ENCODE measurements at places on chromosomes 2 and 18.

- DNase-seq = no peak
Observed at GRCh38 chr18:12768625-12769024, 65.8 kb downstream of the PSMG2 start.

DNA sequence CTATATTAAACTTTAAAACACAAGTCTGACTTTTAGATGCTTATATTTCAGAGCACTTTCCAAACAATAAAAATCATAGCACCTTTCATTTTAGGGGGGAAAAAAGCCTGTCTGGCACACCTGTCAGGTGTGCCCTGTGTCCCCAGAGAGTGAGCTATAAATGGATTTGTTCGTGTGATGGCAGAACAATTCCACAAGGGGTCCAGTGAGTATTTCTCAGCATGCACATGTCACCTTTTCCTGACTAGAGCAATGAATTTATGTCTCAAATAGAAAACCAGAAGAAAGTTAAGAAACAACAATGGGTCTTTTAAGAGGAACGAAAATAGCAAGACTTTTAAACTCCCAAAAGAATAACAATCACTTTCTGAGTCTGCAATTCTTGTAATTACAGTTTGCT, 55.9 kb downstream of the ACVR1C start:
- DNase-seq = no peak

DNA sequence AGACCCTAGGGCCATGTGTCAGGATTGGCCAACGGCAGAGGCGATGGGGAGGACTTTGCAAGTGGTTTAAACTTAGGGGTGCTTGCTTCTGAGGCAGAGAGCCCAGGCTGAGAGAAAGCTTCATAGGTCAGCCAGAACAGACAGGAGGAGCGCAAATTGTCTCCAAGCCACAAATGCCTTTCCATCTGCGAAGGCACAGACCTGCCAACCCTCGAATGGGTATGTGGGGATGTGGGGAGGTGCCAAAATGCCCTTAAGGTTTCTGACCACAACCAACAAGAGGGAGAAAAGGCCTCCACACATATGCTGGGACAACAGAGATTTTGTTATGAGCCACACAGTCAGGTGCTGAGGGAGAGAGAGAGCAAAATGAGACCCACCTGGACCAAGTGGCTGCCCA, 283.6 kb downstream of the CYP26B1 start:
- no peak for DNase-seq

DNA sequence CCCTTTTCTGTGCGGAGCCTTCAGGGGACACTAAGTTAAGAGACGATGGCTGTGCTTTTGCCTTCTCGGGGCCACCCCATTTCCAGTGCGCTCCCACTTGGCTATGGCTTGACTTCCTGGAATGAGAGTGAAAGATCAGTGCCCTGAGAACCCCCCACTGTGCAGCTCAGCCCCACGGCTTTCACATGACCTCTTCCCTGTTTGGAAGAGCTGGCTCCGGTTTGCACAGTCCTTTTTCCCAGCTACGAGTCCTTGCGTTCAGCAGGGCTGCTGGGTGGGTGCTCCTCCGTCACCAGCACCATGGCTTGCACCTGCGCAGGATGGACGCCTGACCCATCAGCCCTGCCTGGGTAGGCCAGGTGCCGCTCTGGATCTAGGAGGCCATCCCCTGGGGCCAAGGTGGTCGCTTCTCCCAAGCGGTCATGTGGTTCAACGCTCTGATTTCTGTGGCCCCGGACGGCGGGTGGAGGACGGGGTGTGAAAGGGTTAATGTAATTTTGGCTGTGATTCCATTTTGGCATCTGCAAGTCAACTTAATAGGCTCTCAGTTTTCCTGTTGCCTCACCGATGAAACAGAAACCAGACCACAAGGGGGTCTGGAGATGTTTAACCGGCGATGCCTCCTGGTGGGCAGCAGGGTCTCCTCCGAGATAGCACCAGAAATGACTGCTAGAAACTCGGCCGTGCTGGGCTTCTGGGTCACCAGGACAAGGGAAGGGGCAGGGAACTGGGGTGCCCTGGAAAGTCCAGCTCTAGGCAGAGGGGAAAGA, 113.1 kb upstream of the HAAO start:
- no peak for DNase-seq

- no peak for DNase-seq
Observed at GRCh38 chr2:9330612-9331270, 92.6 kb downstream of the ITGB1BP1 start.

GRCh38 chr2:236861944-236862343, 223.7 kb upstream of the COPS8 start:
- DNase-seq = no peak

GRCh38 chr2:149056541-149057255, 18.2 kb downstream of the LYPD6B start:
- DNase-seq = no peak

- no peak for DNase-seq
Observed at GRCh38 chr2:160220545-160221009, 20.5 kb upstream of the ITGB6 start.

DNA sequence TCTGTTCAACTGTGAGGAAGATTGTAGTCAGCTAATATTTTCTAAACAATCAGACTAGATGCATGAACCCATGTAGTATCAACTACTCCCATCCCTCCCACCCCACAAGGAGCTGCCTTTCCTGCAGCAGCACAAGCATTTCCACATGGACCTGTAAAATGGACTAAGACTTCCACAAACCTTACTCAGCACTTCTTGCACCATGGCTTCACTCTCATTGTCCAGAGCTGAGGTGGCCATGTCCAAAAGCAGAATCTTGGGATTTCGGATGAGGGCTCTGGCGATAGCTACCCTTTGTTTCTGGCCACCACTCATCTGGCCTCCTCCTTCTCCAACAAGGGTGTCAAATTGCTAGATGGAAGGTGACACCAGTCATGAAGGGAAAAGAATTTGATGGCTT, 61.3 kb downstream of the ABCB11 start:
- DNase-seq = no peak

- DNase-seq = no peak
Observed at GRCh38 chr2:102166189-102166845, 20.5 kb upstream of the IL1RL2 start.

DNA sequence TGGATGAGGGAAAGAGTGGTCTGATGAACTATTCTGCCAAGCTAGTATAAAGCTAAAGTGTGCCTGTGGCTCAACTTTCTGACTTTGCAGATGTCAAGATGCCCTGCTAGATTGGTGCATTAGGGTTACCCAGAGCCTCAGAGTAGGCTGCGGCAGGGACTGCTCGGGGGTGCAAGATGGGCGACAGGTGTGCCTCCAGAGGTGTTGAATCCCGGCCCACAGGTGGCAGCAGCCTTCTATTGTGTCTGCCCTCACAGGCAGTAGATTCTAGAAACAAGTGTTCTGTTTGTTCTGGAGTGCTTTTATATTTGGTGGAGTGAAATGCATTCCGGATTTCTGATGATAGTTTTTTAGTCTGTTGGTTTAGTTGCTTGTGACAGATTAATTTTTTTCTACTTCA, 131.6 kb upstream of the IL1R2 start:
- DNase-seq = no peak

DNA sequence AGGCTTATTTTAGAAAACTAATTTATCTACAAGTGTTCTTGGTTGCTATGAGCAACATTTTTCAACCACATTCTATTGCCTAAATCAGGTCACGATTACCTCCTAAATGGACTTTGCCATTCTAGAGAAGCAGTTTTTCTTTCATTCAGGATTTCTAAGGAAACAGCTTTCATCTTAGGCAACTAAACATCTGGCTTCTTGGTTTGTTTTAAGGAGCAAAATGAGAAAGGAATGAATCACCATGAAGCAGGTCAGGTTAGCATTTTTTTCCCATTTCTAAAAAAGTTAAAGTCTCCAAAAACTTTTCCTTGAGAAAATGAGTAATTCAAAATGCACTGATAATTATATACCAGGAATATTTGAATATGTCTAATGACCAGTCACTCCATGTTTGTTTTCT, 114.8 kb downstream of the GAREM1 start:
- DNase-seq = no peak

DNA sequence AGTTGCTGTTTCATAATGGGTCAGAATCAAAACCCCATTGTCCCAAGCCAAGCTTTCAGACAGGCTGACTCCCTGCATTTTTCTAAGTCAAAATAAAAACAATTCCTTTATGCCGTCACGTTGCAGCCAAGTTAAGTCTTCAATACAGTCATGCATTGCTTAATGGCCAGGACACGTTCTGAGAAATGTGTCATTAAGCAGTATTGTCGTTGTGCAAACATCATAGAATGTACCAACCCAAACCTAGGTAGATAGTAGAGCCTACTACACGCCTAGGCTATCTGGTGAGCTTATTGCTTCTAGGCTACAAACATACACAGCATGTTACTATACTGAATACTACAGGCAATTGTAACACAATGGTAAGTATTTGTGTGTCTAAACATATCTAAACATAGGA, 160.4 kb upstream of the FOSL2 start:
- DNase-seq = no peak

GRCh38 chr2:24009680-24010476, at the start of gene MFSD2B:
Gene MFSD2B (plus strand): TSS chr2:24010085. CDS start chr2:24010097, 12 bp downstream.
- DNase-seq = no peak

GRCh38 chr18:13446024-13446423, 227.5 kb downstream of the LDLRAD4 start:
- DNase-seq = no peak

DNA sequence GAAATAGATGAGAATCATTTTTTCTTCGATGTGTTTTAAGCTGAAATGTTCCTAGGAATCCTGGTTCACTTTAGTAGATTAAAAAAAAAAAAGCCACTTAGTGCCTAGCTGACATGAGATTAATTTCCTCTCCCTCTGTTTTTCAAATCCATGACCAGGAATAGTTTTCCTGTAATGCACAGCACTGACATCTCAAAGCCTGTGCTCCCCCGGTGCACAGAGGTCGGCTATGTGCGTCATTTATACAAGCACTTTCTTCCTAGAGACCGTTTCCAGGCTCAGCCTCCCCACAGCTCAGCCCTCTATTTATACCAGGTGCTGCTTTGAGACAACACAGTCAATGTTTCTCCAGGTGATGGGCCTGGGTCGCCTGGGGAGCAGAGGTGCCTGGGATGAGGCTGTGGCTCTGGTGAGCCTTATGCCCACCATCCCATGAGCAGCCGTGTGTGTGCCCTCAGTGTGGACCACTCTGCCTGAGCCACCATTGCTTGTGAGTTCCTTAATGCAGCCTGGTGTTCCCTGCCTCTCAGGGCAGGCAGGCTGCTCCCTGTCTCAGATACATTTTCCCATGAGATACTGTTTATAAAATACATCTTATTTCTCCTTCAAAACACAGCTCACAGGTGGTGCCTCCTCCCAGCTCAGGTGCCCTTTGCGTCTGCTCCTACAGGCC, 515.7 kb upstream of the HS6ST1 start:
- no peak for DNase-seq

DNA sequence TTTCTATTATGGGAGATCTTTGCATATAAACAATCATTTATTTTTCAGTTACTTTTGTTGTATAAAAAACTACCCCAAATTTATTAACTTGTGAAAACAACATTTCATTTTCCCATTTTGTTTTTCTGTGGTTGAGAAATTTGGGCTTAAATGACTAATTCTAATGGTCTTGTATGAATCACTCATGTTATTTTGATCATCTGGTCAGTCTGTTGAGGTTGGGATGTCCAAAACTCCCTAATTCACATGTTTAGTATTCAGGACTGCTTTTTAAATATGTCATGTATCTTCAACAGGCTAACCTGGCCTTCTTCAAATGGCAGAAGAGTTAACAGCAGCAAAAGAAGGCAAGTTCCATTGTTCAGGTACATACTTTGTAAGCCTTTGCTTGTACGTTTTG, 788.1 kb downstream of the TRIB2 start:
- no peak for DNase-seq

DNA sequence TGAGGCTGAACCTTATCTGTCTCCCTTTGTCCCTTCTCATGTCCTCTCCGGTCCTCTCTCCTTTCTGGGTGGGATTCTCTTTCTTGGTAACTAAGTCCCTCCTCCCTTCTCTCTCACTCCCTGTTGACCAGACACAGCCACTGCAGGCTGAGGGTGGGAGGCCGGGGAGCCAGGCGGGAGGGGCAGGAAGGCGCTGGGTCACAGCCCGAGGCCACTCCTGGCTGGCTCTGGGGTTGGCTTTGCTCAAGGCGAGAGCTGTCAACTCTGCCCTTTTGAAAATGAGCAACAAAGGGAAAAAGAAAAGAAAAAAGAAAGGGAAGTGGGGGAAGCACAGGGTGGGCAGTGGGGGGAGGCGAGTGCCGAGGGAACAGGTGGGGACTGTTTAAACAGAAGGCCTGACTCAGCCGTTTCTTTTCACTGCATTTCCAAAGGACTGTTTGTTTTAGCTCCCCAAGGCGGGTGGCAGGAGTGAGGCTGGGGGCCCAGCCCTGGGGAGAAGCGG, 70.5 kb upstream of the IGFBP5 start:
- DNase-seq = no peak

DNA sequence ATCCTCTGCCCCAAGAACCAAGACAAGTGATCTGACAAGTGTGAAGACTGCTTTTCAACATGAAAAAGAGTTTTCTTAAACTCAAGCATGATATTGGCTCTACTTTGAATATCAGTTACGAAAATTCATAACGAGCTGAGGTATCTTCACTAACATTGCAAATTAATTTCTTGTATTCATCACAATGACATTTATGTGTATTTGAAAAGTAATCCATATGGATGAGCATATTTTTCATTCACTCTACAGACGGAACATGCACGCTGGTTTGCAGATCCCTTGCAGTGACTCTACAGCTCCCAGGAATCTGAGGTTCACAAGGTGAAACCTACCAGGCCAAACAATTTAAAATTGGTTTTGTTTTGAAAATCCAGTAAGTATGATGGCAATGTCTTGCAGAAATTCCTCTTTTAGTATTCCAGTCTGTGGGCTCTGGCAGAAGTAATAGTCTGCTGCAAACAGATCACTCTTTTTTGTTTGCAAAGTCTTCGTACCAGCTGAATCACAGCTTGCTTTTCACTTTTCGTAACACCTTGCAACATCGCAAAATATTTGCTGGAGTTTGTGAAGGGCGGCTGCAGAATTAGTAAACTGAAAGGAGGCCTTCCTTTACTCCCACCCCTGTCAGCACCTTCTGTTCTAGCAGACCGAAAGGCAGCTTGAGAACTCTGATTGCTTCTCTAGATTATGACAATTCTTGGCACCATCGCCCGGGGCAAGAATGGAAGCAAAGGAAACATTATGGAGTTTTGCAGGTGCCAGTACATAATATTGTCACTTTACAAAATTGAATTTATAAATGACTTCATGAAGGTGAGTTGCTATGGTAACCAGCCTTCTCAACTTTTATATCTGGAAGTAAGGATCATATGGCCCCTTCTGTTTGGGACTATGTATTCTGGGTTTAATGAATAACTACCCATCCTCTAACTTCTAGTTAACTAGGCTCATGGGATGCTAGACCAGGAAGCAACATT, 168.7 kb downstream of the TMEM247 start:
- no peak for DNase-seq

GRCh38 chr2:66577321-66578053, 142.6 kb downstream of the MEIS1 start:
- DNase-seq = no peak

- DNase-seq = no peak
Observed at GRCh38 chr2:149744865-149745264, 157.3 kb upstream of the MMADHC start.

GRCh38 chr2:126736133-126736874, 80.3 kb downstream of the GYPC start:
- DNase-seq = no peak

DNA sequence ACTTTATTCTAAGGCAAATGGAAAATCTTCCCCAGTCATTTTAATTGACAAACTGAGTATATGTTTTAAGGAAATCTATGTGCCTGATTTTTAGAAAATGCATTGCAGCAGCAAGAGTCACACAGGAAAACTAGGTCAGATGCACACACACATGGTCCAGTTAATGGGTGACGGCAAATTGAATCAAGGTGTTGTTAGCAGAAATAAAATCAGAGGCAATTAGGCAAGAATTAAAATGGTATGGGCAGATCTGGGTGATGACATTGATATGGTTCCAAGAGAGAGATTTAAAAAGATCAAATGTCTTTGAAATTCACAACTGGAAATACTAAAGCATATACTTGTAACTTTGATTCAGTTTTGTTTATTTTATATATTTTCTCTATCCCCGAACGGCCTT, 174.2 kb upstream of the CDH19 start:
- no peak for DNase-seq
